ENCODE measurements at places on chromosomes 2 and 18.

DNA sequence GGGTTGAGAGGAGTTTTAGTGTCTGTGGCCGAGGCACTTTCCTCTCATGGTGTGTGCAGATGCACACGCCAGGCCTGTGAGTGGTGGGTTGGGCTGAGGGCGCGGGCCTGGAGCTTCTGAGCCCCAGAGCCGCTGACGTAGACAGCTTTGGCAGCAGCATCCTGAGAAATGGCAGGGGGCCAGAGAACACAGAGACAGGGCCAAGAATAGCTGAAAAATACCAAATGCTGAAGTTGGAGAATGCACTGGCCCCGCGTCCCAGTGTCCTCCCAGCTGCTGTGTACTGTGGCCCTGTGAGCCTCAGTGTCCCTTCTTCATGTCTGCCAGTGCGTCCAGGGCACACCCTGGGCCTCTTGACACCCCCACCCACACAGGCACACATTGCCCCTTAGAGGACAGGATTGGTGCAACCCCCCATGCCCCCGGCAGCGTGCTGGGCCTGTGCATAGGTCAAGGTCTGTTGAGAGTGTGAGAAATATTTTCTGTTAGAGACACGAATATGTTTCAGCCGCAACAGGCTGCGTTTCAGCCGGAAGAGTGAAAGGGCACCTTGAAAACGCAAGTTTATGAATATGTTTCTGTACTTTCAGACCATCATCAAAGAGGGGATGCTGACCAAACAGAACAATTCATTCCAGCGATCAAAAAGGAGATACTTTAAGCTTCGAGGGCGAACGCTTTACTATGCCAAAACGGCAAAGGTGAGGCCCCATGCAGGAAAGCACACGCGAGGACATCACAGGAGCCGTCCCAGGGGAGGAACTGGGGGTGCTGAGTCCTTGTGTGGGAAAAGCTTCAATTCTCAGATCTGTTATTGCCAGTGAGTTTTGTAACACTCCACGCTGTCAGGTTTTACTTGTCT lies 33.6 kb downstream of the DGKD start:
- peaks cover 8% of the 10 kb centered on the region for H3K36me3 ChIP-seq
- no peaks in the 10 kb centered on the region for H3K27me3 ChIP-seq
- no peak overlapping the region for H3K27ac ChIP-seq
- H3K4me3 ChIP-seq = no peak overlapping the region
- DNase-seq = no peak
- peaks cover 32% of the 10 kb centered on the region for H3K4me1 ChIP-seq

DNA sequence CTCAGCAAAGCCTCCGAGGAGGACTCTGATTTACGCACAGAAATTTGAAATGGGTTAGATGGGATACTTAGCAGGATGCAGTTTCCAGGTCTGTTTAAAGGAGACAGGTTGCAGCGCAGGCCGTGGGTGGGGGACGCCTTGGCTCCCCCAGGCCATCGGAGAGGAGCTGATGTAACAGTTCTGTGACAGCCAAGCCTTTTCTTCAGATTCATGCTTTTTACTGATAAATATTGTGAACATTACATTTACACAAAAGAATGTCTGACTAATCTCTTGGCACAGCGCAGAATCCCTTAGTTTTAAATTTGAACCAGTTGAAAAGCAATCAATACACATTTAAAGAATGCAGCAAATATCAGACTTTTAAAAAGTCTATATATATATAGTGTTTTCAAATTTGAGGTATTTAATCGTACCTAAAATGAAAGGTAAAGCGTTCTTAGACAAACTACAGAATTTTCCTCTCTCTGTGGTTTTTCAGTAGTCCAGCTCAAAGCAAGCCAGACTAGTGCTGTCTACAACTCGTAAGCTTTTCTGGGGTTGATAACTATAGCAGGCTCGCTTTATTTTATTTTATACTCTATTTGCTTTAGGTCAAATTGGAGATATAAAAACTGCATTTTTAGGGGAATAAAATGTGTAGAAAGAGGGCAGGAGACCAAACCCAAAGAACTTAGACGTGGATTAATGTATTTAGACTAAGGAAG lies 221.9 kb downstream of the PIEZO2 start:
- H3K27ac ChIP-seq = peak overlapping the region; percentile 46
- H3K4me1 ChIP-seq = peaks cover 57% of the 10 kb centered on the region
- no peaks in the 10 kb centered on the region for H3K27me3 ChIP-seq
- H3K36me3 ChIP-seq = no peaks in the 10 kb centered on the region
- H3K4me3 ChIP-seq = no peak overlapping the region

DNA sequence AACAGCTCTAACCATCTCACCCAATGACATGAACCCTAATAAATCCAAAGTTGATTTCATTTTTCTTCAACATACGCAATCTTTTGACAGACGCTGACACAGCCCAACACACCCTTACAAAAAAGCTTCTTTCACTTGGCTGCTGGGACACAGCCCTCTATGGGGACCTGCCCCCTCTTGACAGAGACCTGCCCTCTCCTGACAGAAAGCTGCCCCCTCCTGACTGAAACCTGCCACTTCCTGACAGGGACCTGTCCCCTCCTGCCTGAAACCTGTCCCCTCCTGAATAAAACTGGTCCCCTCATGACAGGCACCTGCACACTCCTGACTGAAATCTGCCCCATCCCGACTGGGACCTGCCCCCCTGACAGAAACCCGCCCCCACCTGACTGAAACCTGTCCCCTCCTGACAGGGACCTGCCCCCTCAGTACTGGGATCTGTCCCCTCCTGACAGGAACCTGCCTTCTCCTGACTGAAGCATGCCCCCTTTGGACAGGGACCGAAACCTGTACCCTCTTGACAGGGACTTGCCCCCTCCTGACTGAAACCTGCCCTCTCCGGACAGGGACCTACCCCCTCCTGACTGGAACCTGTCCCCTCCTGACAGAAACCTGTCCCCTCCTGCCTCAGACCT lies 87.9 kb downstream of the PXDN start:
- DNase-seq = peak; percentile 48
- peaks cover 42% of the 10 kb centered on the region for H3K36me3 ChIP-seq
- no peak overlapping the region for H3K27ac ChIP-seq
- no peak overlapping the region for H3K4me3 ChIP-seq

DNA sequence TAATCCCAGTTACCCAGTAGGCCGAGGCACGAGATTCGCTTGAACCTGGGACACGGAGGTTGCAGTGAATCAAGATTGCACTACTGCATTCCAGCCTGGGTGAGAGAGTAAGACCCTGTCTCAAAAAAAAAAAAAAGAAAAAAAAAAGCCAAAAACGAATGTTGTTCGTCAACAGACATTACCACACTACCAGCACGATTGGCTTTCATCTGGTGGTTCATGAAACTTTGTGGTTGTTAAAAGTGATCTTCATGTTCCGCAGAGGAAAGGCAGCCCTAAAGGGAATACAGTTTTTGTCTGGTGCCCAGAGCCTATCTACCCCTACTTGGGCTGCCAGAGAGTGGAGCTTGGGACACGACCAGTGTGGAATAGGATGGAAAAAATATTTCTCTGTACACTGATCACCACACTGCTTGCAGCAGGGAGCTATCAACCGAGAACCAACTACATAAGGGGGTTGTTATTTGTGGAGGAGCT lies 13.6 kb upstream of the CXCR4 start:
- no peaks in the 10 kb centered on the region for H3K27me3 ChIP-seq
- H3K4me3 ChIP-seq = no peak overlapping the region
- no peaks in the 10 kb centered on the region for H3K36me3 ChIP-seq
- H3K27ac ChIP-seq = no peak overlapping the region
- no peak for DNase-seq
